ENCODE measurements at places on chromosomes 7 and 10.

- H3K4me3 ChIP-seq = no peak overlapping the region
- no peak overlapping the region for H3K27ac ChIP-seq
- no peaks in the 10 kb centered on the region for H3K27me3 ChIP-seq
These were observed 265.1 kb downstream of the FGFR2 start for GRCh38 chr10:121332829-121333765.

DNA sequence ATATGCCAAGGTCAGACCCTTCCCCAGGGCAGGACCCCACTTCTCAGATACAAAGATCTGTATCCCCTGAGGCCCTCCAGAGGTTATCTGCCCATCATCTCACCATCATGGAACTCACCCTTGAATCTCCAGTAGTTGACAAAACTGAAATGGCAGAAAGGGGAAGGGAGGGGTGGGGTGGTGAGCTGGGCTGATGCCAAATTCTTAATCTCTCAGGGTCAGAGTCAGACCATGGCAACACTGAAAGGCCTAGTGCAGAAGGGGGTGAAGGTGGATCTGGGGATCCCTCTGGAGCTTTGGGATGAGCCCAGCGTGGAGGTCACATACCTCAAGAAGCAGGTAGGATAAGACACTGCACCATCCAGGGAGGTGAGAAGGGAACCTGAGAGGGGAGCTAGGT, 3.1 kb downstream of the CNPY4 start:
- no peak overlapping the region for H3K4me3 ChIP-seq
- no peaks in the 10 kb centered on the region for H3K27me3 ChIP-seq
- no peak for DNase-seq
- no peak overlapping the region for H3K27ac ChIP-seq

GRCh38 chr7:29588900-29589696, 25.5 kb downstream of the PRR15 start:
- no peaks in the 10 kb centered on the region for H3K27me3 ChIP-seq
- H3K36me3 ChIP-seq = no peaks in the 10 kb centered on the region
- DNase-seq = no peak
- peaks cover 8% of the 10 kb centered on the region for H3K4me1 ChIP-seq

- no peak overlapping the region for H3K4me3 ChIP-seq
- H3K4me1 ChIP-seq = no peaks in the 10 kb centered on the region
- H3K27me3 ChIP-seq = no peaks in the 10 kb centered on the region
- H3K36me3 ChIP-seq = peaks cover 26% of the 10 kb centered on the region
- no peak overlapping the region for H3K27ac ChIP-seq
These were observed 32.9 kb upstream of the BHLHA15 start for GRCh38 chr7:98178321-98178720.

DNA sequence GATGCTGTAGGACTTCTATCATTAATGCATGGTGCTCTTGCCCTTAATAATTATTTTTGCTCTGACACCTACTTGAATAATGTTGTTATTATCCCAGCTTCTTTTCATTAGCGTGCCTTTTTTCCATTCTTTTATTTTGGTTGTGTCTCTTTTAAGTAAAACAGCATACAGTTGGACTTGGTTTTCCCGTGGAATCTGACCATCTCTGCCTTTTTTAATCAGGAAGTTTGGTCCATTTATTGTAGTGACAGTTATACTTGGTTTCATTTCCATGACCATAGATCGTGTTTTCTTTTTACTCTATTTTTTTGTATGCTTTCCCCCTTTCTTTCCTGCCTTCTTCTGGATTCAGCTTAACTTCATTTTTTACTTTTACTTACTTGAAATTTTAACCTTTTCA, 4.6 kb downstream of the PAPOLB start:
- no peak overlapping the region for H3K27ac ChIP-seq
- H3K27me3 ChIP-seq = peaks cover 19% of the 10 kb centered on the region
- H3K4me3 ChIP-seq = no peak overlapping the region
- H3K36me3 ChIP-seq = no peaks in the 10 kb centered on the region
- peaks cover 5% of the 10 kb centered on the region for H3K4me1 ChIP-seq

GRCh38 chr10:71531485-71532446, 135.0 kb downstream of the CDH23 start:
- no peaks in the 10 kb centered on the region for H3K36me3 ChIP-seq
- DNase-seq = no peak
- no peaks in the 10 kb centered on the region for H3K4me1 ChIP-seq
- H3K27ac ChIP-seq = no peak overlapping the region

DNA sequence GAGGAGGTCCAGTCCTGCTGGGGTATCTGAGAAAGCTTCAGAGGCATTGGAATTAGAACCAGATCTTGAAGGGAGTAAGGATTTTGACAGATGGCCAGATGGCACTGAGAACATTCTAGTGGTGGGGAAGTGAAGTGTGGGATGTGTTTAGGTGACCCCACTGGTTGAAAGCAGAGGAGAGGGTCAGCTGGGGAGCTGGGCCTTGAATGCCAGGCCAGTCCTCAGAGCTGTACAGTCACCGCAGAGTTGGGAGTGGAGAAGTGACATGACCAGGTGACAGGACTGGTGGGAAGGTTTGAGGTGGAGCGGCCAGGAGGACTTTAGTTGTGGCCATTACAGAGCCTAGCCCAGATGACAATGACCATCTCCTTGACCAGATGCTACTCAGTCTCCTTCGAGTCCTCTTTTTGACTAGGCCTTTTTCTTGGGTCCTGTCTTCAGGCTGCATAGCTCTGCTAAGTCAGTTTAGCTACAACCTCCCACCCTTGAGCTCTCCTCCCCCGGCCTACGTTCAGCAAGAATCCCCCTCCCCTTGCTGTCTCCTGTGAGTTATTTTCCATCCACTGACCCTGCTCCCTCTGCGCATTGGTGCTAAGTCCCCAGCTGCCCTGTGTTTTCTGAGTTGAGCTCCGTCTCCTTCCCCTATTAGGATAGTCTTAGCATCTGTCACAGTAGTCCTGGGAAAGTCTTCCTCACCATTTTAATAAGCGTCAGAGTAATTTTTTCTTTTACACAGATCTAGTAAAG, 56.3 kb downstream of the CCNY start:
- H3K27me3 ChIP-seq = no peaks in the 10 kb centered on the region
- no peak for DNase-seq
- peaks cover 61% of the 10 kb centered on the region for H3K4me1 ChIP-seq
- H3K27ac ChIP-seq = no peak overlapping the region
- no peak overlapping the region for H3K4me3 ChIP-seq

DNA sequence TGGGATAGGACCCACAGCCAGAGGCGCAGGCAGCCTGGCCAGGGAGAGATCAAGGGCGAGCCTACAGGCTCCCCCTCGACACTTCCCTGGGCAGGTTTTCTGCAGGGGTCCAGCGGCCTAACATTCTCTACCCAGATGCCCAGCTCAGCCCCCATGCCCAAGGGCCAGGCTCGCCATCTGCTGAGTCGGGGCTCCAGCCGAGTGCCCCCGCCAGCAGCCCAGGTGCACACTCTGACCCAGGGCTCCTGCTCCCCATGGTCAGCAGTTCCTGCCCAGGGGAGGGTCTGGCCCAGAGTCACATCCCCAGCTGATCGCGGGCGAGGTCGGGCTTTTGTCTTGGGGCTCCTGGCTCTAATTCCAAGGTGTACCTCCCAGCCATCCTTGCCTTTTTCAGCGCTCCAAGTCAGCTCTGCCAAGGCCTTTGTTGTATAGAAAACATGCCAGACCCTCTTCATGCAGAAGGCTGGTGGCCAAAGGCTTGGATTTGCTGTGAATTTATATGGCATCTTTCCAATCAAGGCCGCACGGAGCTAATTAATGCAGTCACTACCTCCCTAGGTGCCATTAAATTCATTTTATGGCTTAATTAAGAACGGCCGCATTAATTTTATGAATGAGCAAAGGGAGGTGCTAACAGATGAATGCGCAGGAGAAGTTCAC, 120.6 kb downstream of the LRRC18 start:
- peaks cover 3% of the 10 kb centered on the region for H3K4me1 ChIP-seq
- H3K27ac ChIP-seq = no peak overlapping the region
- no peak overlapping the region for H3K4me3 ChIP-seq
- no peaks in the 10 kb centered on the region for H3K27me3 ChIP-seq

DNA sequence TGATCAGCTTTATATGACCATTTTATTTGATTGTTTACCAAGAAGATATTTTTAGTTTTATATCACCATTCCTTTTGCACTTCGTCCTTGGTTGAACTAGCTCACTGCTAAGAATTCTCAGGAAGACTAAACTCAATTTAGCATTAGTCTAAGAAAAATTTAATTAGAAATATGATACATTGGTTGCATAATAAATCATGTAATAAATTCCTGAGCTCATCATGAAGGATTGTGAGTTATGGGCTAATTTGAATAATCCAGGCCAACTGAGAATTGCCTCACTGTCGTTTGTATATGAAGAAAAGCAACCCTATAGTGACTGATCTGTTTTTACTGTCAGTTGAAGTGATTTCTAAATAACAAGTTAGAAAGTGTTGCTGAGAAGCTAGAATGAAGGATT, 725.5 kb downstream of the DNAJB9 start:
- H3K4me3 ChIP-seq = no peak overlapping the region
- no peaks in the 10 kb centered on the region for H3K4me1 ChIP-seq
- no peak for DNase-seq
- H3K27ac ChIP-seq = no peak overlapping the region

DNA sequence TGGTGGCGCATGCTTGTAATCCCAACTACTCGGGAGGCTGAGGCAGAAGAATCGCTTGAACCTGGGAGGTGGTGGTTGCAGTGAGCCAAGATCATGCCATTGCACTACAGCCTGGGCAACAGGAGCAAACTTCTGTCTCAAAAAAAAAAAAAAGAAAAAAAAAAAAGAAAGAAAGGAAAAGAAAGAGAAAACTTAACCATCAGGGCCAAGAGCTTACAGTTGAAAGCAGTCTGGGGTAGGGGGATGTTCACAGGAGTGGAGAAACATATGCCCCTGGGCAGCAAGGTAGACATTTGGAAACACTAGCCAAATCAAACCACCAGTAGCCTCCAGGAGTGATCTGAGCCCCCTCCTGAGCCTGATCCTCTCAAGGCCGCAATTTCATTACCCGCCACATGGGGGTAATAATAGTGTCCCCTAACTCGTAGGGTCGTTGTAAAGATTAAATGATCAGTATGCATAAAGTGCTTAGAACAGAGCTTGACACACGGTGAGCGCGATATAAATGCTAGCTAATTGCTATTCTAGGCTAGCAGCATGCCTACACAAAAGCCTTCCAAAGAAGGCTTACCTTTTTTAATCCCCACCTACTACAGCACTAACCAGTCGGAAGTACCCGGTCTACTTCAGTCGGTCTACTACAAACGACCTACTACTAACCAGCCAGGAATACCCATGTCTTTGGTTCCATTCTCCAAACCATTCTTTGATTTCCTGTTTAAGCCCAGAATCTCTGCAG, 274.3 kb upstream of the NEBL start:
- H3K27ac ChIP-seq = no peak overlapping the region
- H3K4me1 ChIP-seq = peaks cover 3% of the 10 kb centered on the region
- H3K36me3 ChIP-seq = no peaks in the 10 kb centered on the region
- no peak overlapping the region for H3K4me3 ChIP-seq
- H3K27me3 ChIP-seq = peaks cover 42% of the 10 kb centered on the region

Measured in activated B cell treated with CpG ODN at 0.5 μM for 24 hours (primary cell).